Motor neuron (in vitro differentiated cells): ENCODE measurements at places on chromosomes 4 and X. TPM values are rescaled to one million over a fixed set of nuclear protein-coding genes. Genes with fewer than 3 reads are reported as not detected.

GRCh38 chr4:6961496-6962210 is 52.0 kb downstream of the TBC1D14 start:
- ATAC-seq = no peak

- peak; percentile 67 for ATAC-seq
These were observed 12.7 kb upstream of the RBBP7 start for GRCh38 chrX:16882702-16883486.

- no peak for ATAC-seq
These were observed 118.8 kb upstream of the PCDH18 start for GRCh38 chr4:137651128-137651527.

DNA sequence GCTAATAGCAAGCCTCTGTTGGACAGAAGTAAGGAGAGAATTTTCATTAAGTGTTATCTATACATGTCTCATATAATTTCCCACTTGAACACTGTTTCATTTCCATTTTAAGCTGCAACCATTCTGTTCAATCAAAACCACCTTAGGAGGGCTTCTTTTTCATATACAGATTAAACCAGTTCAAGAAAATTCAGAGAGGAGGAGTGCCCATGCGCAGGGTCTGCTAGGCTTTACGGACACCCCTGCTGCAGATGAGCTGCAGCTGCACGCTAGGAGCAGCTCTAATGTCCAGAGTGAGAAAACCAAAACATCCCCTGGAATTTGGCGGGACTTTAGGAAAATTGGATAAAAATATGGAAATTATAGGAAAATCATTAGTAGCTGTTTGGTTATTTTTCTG is 541.0 kb downstream of the SPRY1 start:
- peak; percentile 38 for ATAC-seq

GRCh38 chrX:16386126-16386525 is 218.8 kb downstream of the MAGEB17 start:
- ATAC-seq = no peak

OTUD6A gene
- 0.24 TPM in 1 of 2 replicates, not detected in the other for total RNA-seq

DLG3 gene
- 3.5 and 4.4 TPM in 2 replicates for total RNA-seq

DNA sequence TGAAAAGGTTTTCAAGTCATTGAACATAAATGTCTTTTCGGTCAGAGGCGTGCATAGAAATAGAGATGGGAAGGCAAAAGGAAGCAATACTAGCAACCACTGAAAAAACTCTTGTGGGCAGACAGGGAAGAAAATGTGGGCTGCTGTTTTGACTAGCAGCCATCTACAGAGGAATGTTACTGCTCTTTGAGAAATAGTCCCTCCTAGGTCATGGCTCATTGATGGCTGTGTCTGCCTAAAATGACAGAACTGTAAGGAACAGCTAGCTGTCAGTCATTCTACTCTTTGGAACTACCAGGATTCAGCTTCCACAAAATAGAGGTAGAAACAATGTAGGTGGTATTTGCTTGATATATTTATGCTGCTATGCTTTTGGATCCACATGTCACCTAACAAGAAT is 26.9 kb upstream of the TMPRSS11B start:
- peak; percentile 26 for ATAC-seq

- ATAC-seq = no peak
These were observed 365.4 kb upstream of the TECRL start for GRCh38 chr4:64774626-64775025.

GLUD2 gene
- 0.34 and 0.62 TPM in 2 replicates for total RNA-seq

- ATAC-seq = peak; percentile 39
These were observed 12.5 kb upstream of the MAB21L2 start for GRCh38 chr4:150569384-150569987.

ABLIM2 gene
- total RNA-seq = 0.68 and 1.1 TPM in 2 replicates

- ATAC-seq = no peak
These were observed 50.6 kb upstream of the WDR1 start for GRCh38 chr4:10167201-10167600.

- no peak for ATAC-seq
These were observed 318.3 kb upstream of the SLC7A11 start for GRCh38 chr4:138560448-138560847.

- ATAC-seq = no peak
These were observed 47.4 kb downstream of the FREM3 start for GRCh38 chr4:143653031-143653430.

DNA sequence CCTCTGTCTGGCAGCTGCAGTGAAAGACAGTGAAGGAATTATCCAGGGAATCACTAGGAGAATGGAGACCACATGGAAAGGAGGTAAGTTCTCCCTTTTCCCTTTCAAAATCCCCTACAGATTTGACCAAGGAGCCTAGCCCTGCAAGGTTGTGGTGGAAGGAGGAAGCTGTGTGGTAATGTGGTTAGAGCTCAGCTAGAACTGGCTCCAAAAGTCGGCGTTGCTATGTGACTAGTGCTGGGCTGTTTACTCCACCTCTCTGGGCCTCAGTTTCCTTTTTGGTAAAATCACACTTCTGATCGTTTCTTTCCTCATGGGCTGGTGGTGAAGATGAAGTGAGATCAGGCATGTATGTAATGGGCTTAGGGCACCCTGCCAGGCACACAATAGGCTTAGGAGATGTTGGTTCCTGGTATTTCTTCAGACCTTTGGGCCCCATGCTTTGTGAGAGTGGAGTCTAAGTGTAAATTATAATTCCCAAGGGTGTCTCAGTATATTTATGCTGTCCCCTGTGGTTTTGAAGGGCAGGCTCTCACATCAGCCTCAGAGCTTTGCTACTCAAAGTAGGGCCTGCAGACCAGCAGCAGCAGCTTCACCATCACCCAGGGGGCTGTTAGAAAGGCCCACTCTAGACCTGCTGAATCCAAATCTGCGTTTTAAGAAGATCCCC is 183.7 kb upstream of the BCOR start:
- ATAC-seq = no peak

- ATAC-seq = no peak
These were observed 91.7 kb downstream of the SMIM20 start for GRCh38 chr4:26005764-26006163.

DNA sequence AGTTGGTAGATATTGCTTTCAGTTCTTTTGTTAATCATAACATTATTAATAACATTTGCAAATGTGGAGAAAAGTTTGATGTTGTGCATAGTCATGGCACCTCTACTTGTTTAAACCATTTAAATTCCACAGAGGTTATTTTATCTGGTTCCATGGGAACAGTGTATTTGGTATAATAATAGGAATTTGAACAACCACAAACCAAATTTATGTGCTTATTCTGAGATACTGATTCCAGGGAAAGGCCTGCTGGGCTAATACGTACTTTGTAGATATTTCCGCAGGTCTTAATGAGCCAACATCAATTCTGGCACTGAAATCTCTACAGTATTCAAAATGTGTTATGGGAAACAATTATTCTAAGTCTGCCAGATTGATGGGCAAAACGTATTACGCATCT is 319.0 kb downstream of the DKK2 start:
- ATAC-seq = no peak

RHOH gene
- total RNA-seq = 0.10 TPM in 1 of 2 replicates, not detected in the other

GRCh38 chr4:98793658-98794057 is 135.2 kb upstream of the TSPAN5 start:
- no peak for ATAC-seq

CLCN5 gene
- total RNA-seq = 14.4 and 14.7 TPM in 2 replicates

DNA sequence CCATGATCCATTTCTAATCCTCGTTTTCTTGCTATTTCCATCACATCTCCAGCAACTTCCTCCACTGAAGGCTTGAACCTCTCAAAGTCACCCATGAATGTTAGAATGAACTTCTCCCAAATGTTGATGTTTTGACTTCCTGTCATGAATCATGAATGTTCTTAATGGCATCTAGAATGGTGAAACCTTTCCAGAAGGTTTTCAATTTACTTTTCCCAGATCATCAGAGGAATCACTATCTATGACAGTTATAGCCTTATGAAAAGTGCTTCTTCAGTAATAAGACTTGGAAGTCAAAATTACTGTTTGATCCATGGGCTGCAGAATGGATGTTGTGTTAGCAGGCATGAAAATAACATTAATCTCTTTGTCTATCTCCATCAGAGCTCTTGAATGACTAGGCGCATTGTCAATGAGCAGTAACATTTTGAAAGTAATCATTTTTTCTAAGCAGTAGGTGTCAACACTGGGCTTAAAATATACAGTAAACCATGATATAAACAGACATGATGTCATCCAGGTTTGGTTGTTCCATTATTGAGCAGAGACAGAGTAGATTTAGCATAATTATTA is 268.2 kb downstream of the KCNIP4 start:
- ATAC-seq = peak; percentile 47

GRCh38 chr4:133062851-133063250 is 86.2 kb upstream of the PCDH10 start:
- ATAC-seq = no peak

DNA sequence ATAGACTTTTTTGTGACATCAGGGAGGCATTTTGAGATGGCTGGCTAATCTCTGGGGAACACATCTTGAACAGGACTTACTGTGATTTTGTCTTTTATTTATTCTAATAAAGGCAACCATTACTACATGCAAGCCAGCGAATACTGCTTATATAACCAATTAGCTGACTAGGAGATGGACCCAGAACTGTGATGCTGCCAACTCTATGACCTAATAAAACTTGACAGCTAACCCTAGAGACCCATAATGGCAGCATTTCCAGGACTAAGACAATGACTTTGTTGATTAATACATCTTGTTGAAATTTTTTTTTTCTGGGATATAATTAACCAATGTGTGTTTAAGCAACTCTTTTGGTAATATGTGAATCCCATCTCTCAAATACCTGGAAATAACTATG is 584.6 kb downstream of the PRR32 start:
- ATAC-seq = no peak

DNA sequence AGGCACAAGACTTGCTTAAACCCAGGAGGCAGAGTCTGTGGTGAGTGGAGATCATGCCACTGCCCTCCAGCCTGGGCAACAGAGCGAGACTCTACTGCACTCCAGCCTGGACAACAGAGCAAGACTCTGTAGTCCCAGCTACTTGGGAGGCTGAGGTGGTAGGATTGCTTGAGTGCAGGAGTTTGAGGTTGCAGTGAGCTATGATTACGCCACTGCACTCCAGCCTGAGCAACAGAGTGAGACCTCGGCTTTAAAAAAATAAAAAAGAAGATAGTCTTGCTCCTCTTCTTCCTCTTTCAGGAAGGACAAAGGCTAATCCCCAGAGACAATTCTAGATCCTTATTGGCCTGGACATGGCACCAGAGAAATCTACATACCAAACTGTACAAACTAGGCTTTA is 5.7 kb upstream of the PPEF2 start:
- no peak for ATAC-seq

DNA sequence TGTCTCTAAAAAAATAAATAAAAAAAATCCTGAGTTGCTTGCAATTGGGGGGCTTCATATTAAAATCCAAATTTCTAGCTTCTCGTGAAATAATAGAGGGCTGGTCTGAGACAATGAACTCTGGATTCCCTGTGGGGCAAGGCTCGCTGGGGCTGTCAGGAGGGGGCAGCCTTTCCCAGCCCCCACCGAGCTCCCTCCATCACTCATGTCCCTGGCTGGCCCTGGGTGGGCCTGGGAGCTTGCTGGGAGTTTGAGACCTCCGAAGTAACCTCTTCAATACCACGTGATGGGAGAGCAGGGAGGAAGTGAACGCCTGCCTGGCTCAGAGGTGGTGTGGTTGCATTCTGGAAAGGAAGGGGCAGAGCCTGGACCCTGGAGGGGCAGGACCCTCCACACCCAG is 54.0 kb upstream of the AFAP1 start:
- no peak for ATAC-seq

DNA sequence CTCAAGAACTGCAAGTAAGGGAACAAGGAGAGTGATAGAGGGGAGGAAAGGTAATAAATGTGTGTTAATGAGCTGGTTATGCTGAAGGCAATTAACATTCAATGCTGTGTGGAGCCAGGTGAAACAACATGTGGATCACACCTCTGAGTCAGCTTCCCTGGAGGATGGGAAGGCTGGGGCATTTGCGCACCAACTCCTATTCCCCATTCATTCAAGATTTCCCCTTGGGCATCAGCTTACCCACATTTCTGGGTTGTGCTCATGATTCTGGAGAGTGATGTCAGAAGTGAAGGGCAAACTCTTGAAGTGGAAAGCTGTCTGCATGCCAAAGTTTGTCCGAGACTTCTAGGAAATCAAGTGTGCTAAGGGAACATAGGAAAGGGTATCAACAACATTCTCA is 461.4 kb downstream of the MID1IP1 start:
- no peak for ATAC-seq

- no peak for ATAC-seq
These were observed 46.4 kb upstream of the ABCG2 start for GRCh38 chr4:88204882-88205281.

DNA sequence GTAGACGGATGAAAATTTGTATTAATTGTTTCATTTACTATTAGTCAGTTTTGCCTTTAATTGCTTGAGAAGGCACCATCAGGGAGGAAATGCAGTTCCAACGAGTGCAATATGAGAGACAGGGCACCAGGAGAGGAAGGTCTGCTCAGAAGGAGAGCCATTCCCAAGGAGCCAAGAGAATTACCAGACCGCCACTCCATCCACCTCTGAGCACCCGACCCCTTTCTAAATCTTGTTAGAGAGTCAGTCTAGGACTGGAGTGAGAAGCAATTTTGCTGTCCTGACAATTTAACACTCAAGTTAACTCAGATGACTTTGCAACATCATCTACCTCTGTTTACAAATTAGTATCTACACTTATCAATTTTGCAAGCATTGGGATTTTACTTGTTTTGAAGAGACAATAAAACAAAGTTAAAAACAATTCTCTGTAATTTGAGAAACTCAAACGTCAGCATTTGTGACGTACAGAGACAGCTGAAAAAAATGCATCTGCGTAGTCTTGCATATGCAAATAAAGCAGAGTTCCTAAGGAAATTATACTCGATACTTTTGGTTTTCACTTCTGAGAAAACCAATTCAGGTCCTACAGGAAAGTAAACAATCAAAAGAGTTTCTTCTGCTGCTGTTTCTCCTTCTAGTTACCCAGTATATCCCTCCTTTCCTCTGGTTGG is 1704.7 kb upstream of the TENM3 start:
- ATAC-seq = peak; percentile 59

DNA sequence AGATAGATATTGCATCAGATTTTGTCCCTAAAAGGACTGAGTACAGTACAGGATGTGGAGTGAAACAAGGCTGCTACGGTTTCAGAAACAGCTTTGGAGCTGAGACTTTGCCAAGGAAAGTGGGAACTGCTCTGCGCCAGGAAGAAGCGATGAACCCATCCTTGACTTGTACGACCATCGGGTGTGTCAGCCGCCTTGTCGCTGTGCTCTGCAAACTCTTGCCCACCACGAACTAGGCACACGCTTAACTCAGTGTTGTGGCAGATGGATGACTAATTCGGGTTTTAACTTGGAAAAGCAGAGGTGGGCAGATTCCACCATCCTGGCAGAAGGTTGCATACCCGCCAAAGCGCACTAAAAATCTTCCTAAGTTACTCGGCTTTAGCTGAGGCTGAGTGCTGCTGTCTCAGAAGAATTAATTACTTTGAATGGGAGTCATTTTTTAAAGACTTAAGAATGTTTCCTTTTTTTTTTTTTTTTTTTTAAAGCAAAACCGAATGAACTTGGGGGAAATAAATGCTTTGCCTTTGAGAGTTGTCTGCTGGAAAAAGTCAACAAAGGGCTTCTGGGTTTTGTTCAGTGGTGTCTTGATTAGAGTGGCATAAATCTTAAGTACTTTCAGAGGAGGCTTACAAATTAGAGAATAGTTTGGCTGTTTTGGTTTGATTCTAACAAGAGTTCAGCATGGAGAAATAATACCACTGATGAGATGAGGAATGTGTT is 69.5 kb downstream of the SHROOM2 start:
- peak; percentile 6 for ATAC-seq

POU3F4 gene
- total RNA-seq = 8.0 and 8.4 TPM in 2 replicates
